ENCODE measurements at places on chromosomes 7 and 10.

- no peak overlapping the region for H3K27ac ChIP-seq
- H3K4me1 ChIP-seq, result no peaks in the 10 kb centered on the region
- no peaks in the 10 kb centered on the region for H3K36me3 ChIP-seq
- no peak for DNase-seq
- H3K27me3 ChIP-seq, result no peaks in the 10 kb centered on the region
These were observed 533.4 kb upstream of the SEMA3D start for GRCh38 chr7:85719981-85720953.

DNA sequence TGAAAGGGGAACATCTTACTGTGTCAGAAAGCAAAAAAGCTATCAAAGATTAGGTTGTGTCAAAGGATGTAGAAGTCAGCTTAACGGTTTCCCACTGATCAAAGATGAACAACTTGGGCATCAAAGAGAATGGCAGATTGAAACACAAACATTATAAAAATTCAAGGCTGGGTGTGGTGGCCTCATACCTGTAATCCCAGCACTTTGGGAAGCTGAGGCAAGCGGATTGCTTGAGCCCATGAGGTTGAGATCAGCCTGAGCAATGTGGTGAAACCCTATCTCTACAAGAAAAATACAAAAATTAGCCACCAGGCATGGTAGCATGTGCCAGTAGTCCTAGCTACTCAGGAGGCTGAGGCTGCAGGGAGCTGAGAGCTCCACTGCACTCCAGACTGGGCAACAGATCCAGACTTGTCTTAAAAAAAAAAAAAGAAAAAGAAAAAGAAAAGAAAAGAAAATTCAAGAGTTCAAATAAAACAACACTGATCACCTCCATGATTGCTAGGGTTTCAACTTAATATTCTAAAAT, 34.5 kb downstream of the RTKN2 start:
- no peak overlapping the region for H3K27ac ChIP-seq
- H3K27me3 ChIP-seq, result no peaks in the 10 kb centered on the region
- no peak overlapping the region for H3K4me3 ChIP-seq
- H3K4me1 ChIP-seq, result peaks cover 13% of the 10 kb centered on the region
- no peaks in the 10 kb centered on the region for H3K36me3 ChIP-seq
- DNase-seq, result no peak

DNA sequence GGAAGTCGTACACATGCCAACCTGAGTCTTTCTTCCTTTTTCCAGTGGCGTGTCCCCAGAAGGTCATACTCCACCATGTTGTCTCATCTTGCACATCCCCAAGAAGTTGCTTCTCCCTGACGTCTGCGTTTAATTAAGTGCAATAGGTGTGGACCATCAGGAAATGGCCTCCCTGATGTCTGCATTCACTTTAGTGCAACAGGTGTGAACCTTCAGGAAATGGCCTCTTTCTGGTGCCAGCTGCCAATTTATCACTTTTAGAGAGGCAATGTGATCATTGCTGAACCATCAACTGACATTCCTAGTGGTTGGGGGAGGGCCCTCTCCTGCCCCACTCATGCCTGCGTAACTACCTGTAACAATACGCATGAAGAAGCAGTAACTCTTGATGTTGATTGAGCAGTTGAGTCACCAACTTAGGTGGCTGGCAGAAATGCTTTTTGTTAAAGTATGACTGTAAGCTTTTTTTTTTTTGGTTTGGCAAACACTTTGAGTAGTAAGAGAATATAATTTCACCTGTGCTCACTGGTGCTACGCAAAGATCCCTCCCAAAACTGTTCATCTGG, 25.8 kb downstream of the SCIN start:
- H3K36me3 ChIP-seq, result no peaks in the 10 kb centered on the region
- no peak overlapping the region for H3K4me3 ChIP-seq
- DNase-seq, result no peak
- no peaks in the 10 kb centered on the region for H3K4me1 ChIP-seq
- H3K27ac ChIP-seq, result no peak overlapping the region
- H3K27me3 ChIP-seq, result no peaks in the 10 kb centered on the region

DNA sequence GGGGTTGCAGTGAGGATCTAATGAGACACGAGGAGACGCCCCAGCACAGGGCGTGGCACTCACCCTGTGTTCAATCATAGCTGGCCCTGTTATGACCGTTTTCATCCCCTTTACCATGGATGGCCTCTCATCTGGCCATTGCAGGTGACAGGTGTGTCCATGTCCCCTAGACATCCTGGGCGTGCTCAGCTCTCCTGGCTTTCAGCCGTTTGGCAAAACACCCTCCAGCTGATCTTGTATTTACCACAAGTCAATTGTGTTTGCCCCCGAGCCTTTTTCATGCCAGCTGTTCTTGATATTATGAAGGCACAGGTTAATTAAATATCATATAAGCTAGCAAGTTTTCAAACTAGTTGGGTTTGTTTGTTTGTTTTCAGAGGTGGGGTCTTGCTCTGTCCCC, 97.1 kb downstream of the CHST15 start:
- peaks cover 9% of the 10 kb centered on the region for H3K4me1 ChIP-seq
- H3K27ac ChIP-seq, result no peak overlapping the region
- H3K27me3 ChIP-seq, result peaks cover 17% of the 10 kb centered on the region
- no peak overlapping the region for H3K4me3 ChIP-seq
- H3K36me3 ChIP-seq, result no peaks in the 10 kb centered on the region
- no peak for DNase-seq

GRCh38 chr7:18509481-18509880, 13.9 kb downstream of the HDAC9 start:
- DNase-seq, result no peak
- H3K4me1 ChIP-seq, result no peaks in the 10 kb centered on the region
- H3K27me3 ChIP-seq, result no peaks in the 10 kb centered on the region

Measured in naive thymus-derived CD4-positive, alpha-beta T cell (primary cell).